ENCODE measurements at places on chromosomes 6 and 20. TPM values are rescaled to one million over a fixed set of nuclear protein-coding genes. Genes with fewer than 3 reads are reported as not detected.

The PPP1R14C gene
- 45.6 TPM for polyA plus RNA-seq

The PSORS1C1 gene
- 1.8 TPM for polyA plus RNA-seq

DNA sequence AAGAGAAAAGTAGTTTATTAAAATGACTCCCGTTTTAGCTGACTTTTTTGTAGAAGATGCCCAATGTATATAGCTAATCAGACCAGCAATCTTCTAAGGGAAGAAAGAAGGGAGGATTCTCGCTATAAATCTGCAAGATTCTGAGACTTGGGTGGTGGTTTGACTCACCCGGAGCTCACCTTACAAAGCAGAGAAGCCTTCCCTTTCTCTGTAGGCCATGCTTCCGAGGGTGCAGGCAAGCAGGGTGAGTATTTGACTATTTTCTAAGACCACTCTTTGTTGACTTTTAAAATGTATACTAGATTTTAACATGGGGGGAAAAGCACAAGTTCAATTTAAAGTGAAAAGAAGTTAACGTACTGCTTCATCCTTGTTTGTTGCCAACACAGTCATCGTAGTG, 2.7 kb downstream of the OLIG3 start:
- no peak for DNase-seq

DNA sequence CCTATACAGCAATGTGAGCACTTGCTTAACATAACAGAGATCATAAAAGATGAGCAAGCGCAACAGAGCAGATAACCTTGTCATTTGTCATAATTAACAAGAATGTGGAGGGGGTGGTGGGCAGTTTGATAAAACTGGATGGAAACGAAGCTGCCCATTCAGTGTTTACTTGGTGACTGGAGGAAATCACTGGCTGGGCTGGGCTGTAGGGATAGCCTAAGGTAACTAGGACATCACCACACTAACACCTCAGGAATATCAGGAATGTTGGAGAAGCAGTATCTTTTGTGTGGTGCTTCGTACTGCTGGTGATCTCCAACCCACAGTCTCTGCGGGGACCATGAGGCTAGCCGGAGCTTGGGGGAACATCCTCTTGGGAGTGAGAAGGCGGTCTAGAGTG, 218.4 kb downstream of the HIVEP2 start:
- no peak for DNase-seq

- DNase-seq: no peak
Measured at GRCh38 chr20:43751167-43752050, 24.6 kb upstream of the GTSF1L start.

Data from muscle of back (tissue), 13 donors.